ENCODE measurements at places on chromosomes 2 and 18.

DNA sequence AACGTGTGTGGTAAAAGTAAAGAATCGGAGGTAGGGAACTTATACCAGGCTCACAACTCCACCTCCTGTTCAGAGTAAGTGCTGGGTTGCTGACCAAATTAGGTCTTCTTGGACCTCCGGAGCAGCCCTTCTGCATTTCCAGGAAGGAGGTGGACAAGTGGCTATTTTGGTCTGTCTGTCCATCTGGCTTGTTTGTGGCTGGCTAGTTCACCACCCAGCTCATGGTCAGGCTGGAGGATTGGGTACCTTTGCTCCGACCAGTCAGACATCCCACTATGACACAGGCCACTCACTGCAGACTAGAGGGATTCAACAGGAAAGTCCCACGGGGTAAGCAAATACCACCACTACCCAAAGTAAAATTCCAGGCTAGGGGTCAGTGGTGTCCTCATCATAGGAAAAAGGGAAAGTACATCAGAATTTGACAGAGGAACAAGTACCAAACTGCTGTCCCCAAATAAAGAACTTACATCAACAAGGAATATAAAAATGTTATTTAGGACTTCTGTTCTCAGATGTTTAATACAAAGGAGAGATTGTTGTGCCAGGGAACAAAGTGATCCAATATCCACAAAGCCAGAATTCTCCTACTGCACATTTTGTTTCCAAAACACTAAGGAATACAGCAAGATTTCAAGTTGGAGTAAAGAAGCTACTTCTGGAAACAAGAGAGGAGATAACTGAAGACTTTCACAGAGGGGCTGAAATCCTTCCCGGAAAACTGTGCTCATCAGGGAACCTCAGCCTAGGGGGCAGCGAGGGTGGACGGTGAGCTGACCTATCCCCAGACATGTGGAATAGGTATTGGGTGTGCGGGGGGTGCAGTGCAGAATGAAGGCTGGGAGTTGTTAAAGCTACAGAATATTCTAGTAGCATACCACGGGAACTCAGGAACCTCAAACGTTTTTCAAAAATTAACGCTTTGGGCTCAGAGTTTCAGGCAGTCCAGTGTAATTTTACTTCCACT is 56.9 kb downstream of the BCL2 start:
- no peak for DNase-seq

DNA sequence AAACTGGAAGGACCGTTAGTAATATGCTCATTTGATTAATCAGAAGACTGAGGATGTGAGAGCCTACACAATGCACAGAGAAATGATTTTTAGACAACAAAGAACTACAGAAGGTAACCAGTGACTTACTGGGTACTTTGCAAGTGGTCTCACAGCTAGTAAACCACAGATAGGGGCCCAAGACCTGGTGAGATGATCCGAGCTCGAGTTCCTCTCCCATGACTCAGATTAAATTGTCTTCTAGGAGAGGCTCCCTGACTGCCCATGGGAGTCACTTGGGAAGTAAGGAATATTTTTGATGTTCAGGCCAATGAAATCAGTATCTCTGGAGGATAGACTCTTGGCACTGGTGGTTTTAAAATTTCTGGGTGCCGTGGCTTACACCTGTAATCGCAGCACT is 220.2 kb downstream of the CLIP4 start:
- no peak for DNase-seq

GRCh38 chr18:53906681-53907080 is 317.8 kb downstream of the MBD2 start:
- DNase-seq, result no peak

- no peak for DNase-seq
Observed at GRCh38 chr18:56789004-56789888, 138.1 kb downstream of the WDR7 start.

GRCh38 chr2:233845301-233846060 is 8.9 kb downstream of the HJURP start:
- DNase-seq, result no peak

GRCh38 chr2:24011250-24012104 is 1.6 kb downstream of the MFSD2B start:
- DNase-seq, result peak; percentile 72

DNA sequence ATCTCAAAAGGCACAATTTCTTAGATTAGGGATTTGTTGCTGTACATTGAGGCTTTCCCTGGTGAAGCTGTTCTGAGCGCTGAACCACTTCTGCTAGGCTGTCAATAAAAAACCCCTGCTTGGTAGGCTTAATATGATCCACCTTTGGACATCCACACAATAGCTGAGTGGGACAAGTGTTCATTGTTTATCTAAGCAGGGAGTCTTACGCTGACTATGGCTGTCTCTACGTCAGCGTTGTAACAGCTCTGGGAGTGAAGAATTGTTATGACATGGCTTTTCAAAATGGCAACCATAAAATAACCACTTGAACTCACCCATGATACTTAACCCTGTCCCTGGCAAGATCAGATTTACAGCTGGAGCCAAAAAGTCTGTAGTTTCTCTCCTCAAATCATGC is 111.5 kb upstream of the SULT1C3 start:
- DNase-seq, result no peak

DNA sequence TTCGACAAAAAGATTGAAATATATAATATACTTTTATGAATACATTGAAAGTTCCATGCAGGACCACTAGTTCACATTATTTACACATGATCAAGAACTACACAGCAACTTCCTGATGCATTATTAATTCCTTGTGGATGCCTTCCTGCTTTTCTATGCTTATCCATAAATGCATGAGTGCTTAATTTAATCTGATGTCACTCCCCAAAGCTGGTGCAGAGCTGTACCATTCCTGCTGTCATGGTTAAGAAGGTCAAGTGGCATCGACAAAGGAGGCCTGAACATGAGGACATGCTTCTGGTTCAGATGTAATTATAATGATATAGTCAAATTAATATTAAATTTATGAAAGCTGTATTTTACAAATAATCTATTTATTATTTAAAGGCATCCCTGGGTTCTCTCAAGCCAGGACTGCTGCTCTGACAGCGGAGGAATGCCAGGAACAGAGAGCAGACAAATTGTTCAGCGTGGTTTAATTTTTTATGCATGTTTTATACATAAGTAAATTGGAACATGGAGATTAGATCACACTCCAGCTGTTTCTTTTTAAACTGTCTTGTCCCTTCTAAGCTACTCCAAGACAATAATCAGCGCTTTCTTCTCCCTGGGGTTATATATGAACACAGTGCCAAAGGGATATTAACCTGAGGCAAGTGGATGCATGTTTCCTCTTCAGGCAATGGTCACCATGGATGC is 307.3 kb upstream of the CNTNAP5 start:
- no peak for DNase-seq

Data from liver (tissue), 10 donors.